ENCODE measurements at places on chromosomes 2 and 18.

GRCh38 chr18:3526421-3527354 is 76.7 kb downstream of the TGIF1 start:
- DNase-seq, result no peak

DNA sequence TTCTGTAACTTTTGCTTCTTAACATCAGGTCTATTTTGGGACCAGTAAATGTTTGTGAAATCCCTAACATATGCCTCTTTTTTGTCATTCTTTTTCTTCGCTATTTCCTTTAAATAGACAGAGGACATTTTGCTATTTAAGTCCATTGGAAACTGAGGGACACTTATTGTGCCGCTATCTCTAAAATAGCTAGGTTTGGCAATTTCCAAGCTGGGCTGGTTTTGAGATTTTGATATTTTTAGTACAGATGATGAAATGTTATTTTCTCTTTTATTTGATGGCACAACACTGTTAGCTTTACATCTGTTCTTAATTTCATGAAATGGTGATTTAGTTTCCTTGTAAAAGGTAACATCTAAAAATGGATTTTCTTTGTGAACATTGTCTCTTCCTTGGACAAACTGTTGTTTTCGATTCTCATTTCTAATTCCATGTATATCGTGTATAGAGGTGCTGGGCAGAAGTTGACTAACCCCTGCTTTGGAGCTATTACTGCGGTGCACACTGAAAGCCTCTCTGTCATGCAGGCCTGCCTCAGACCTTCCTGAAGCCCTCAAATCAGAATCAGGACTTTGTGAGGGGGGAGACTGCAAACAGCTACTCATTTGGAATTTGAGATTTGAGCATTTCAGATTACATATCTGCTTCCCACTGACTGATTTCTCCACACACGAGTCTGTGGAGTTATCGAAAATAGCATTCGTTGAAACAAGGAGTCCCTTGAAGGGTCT is 594 bp downstream of the RAD51AP2 start:
- DNase-seq, result no peak

DNA sequence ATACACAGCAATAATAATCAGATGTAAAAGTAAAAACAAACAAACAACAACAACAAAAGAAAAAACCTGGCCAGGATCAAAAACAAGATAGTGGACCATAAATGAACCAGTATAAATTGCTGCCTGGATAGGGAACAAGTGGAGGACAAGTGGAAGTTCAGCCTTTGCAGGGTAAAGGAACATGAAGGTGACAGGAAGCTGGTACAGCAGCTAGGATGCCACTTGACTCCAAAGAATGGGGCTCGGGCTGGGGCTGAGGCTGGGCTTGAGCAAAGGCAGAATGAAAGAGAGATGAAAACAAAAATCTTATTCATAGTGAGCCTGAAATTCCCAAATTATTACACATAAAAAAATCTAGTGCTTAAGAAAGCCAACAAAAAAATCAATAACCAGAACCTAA is 146.5 kb downstream of the CDH2 start:
- no peak for DNase-seq

DNA sequence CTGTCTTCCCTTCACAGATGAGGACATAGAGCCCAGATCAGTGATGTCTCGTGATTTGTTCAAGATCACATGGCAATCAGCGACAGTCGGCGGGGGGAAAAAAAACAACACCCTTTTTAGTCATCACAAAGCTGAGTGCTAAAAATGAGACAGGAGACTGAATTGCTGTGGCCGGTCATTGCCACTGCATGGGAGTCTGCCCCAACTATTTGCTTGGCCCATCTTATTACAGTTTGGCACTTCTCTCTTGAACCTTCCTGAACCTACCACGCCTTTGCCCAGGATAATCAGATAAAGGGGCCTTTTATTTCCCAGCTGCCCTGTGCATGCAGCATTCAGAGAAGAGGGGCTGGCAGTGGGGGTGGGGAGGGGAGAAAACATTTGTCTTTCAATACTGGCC is 42.7 kb downstream of the SETBP1 start:
- DNase-seq, result no peak

GRCh38 chr2:126932529-126932928 is 33.8 kb downstream of the TEX51 start:
- no peak for DNase-seq

DNA sequence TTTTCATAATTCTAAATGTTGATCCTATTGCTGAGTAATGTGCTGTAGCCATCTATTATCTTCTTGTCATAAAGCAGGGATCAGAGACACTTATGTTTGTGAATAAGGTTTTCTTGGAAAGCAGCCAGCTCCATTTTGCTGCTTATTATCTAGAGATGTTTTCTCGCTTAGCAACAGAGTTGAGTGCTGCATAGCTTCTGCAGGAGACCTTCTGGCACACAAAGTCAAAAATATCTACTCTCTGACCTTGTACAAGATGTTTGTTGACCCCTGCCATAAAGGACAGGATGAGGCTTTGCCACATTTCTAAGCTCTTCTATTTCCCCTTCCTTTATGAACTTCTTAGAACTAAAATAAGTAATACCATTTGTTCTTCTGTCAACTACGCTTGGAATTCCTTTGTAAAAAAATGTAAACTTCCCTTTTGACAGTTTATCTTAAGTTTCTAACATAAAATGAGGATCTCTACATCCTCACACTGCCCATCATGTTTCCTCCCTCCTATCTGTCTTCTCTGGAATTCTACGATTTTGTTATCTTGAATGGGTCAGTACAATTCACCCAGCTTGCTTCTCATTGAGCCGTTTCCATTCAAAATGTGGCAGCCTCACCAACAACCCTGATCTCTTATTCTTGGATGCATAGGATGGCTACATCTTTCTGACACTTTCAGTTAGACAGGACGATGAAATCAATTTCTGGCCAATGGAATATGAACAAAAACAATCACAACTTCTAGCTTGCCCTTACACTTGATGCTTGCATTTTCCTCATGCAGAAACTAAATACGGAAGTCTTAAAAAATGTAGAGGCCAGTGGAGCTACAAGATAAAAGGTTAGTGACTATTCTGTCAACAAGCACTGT is 1377.0 kb downstream of the SUCLG1 start:
- DNase-seq, result no peak

DNA sequence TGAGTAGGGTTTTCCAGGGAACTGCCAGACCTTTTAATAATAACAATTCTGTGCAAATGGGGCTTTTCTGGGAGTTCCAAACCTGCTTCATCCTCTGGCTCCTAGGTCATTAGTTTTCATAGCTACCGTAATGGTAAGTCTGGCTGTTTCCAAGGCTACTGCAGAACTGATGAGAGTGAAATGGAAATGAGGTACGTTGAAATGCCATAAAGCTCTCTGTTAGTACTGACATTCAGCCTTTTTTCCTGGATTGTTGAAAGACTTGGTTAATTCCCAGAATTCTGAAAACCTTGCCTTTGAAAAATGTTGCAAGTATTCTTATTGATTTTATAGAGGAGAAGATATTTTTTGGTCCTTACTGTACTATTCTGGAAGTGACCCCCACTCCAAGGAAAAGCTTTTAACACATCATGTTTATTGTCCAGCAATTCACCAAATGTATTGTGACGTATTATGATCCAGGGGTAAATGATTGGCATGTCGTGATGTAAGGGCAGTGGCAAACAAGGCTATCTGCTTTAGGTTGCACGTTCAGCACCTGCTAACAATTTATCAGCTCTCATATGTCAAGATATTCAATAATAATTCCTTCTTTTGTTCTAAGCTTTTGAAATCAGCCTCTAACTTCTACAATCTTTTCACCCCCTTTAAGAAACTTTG is 767.0 kb upstream of the RAB6C start:
- no peak for DNase-seq

GRCh38 chr2:229254206-229254605 is 16.9 kb downstream of the PID1 start:
- DNase-seq, result no peak

DNA sequence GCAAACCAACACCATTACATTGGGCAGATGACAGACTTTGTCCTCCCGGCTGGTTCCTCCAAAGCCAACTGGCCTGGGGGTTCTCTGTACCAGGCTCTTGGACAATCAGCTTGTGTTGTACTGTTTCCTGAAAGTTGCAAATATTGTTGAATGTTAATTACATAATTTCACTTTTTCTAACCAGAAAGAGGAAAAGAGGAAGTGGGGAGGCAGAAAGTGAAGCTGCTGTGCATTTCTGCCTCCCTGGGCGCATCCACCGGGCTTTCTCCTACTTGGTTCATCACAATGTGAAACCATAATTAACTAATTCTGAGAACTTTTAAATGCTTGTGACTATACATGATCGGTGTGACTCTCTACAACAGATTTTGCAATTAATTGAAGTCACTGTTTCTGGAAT is 10.1 kb downstream of the TWIST2 start:
- no peak for DNase-seq

DNA sequence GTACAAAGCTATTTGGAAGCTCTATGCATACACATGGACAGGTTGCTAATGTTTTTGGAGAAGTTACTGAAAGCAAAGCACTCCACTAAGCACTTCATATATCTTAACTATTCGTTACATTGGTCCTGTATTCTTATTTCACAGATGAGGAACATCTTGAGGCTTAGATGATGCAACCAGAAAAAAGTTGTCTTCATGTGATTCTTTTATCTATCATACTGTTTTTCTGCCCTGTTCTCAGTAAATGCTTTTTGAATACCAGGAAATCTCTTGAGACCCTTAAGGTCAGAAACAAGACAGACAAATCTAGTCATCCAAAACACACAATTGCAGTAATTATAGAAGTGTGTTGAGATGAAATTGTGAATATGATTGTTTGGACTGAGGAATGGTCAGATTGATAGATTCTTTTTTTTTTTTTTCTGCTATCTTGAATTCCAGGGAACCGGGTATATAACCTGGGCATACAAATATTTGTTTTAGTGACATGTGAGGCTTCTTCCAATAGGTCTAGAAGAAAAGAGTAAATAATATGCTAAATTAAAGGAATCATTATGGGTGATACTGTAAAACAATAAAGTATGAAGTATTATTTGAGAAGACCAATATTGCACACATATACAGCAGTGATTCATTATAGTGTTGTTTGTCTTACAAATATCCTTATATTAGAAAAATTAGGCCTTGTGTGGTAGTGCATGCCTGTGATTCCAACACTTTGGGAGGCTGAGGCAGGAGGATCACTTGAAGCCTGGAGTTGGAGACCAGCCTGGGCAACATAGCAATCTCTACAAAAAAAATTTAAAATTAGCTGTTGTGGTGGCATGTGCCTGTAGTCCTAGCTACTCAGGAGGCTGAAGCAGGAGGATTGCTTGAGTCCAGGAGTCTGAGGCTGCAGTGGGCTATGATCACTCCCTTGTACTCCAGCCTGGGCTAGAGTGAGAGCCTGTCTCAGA is 33.7 kb downstream of the EHBP1 start:
- no peak for DNase-seq

GRCh38 chr2:121721926-121722325 is 14.7 kb downstream of the NIFK start:
- DNase-seq, result no peak

- no peak for DNase-seq
Measured at GRCh38 chr18:30595942-30596341, 446.6 kb downstream of the DSC3 start.

GRCh38 chr2:191209340-191209739 is 35.9 kb upstream of the MYO1B start:
- DNase-seq, result no peak

DNA sequence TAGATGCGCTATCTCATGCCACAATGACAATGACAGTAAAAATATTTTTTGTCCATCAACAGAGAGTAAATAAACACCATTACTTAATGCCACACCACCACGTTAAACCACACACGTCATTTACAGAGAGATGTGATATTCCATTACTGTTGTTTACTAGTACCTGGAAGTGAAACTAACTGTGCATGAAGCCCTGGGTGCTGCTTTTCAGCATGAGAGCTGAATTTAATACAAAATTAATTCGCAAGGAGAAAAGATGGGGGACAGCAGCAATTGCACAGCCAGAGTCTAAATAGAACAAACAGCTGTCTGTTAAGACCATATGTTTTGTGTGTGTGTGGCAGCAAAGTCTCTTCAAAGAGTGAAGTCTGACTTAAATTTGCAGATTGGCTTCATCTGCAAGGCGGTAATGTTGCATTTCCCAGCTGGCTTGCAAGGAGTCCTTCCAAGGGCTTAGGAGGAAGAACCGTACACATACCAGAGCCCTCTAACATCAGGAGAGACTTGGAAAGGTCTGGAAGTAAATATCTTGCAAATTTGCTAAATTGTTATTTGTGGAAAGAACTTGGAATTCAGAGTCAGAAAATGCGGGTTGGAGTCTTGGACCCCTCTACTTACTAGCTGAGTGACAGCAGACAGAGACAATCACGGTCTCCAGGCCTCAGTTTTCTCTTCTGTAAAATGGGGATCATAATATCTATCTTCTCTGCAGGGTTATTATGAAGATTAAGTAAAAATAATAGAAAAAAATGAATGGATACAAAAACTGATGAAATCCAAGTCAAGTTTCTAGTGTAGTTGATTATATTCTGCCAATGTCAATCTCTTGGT is 127.6 kb downstream of the ALPK2 start:
- no peak for DNase-seq

All from stimulated activated CD4-positive, alpha-beta T cell treated with anti-CD3 and anti-CD28 coated beads, Interleukin-2, amount 100 ng/mL, for 48 hours (primary cell).